RKO (cell line): ENCODE measurements at places on chromosomes 5 and 9.

DNA sequence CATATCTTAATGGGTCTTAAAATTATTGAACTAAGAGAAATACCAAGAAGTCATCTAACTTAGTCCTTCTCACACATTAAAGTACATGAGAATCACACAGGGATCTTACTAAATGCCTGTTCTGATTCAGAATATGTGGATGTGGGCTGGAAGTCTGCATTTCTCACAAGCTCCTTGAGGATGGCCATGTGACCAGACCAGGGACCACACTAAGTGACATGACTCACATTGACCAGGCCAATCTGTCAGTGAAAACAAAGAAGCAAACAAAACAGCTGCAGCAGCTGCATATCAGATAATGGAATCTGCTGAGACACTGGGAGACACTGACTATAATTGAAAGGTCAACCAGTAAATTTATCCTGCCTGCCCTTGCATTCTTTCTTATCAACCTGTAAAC lies 110.5 kb downstream of the ADAMTS12 start:
- peak; percentile 7 for DNase-seq

DNA sequence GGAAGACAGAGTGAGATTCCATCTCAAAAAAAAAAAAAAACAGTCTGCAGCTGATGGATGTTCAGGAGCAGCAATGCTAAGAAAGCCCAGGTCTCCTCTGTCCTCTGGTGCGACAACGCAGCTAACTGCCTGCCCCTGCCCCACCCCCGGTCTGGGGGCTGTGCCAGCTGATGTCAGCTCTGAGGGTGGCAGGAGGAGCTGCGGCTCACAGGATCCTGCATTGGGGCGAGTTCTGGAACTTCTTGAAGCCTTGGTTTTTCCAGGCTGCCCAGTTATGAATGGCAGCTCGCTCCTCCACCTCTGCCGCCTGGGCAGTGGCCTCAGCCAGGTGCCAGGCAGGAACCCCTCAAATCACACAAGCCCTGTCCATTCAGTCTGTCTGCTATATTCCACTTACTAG lies 113.5 kb downstream of the ROR2 start:
- DNase-seq: no peak

GRCh38 chr5:142320851-142321560 lies 3.8 kb downstream of the SPRY4 start:
- DNase-seq: peak; percentile 23

DNA sequence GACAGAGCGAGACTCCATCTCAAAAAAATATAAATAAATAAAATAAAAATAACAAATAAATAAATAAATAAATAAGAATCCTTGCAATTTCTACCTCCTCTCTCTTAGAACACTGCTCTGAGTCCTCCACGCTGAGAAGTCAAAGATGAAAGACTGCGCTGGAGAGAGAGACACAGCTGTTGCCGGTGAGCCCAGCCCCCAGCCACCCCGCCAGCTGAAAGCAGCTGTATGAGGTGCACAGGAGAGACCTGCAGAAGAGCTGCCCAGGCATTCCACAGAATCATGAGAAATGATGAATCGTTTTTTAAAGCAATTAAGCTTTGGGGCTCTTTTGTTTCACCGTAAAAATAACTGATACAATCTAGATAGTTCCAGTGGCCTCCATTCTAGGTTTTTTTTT lies 16.3 kb upstream of the STRBP start:
- DNase-seq: no peak

GRCh38 chr9:24218656-24219055 lies 327.0 kb downstream of the IZUMO3 start:
- no peak for DNase-seq

DNA sequence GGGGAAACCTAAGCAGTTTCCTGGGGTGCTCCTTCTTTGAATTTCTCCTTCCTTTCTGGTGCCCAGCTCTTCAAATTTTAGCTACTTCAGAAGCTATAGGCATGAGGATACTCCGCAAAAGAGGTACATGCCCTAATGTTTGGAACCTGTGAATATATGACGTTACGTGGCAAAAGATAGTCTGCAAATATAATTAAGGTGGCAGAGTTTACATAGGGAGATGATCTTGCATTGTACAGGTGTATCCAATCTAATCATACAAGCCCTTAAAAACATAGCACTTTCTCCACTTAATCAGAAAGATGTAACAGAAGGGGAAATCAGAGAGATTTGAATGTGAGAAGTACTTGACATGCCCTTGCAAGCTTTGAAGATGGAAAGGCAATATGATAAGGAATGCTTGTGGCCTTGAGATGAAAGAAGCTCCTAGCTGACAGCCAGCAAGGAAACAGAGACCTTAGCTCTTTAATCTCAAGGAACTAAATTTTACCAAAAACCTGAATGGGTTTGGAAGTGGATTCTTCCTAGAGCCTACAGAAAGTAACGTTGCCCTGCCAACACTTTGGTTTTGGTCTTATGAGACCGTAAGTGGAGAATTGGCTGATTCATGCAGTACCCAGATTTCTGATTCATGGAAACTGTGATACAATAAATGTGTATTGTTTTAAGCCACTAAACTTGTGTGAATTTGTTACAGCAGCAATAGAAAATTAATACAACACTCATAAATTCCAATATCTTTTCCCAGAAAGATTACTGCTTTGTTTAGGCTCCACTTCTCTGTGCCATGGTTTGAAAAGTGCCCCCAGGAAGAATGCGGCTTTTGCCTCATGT lies 268.4 kb downstream of the FAM170A start:
- peak; percentile 18 for DNase-seq

- DNase-seq: peak; percentile 6
These were observed 382.7 kb upstream of the MEF2C start for GRCh38 chr5:89265511-89266179.

DNA sequence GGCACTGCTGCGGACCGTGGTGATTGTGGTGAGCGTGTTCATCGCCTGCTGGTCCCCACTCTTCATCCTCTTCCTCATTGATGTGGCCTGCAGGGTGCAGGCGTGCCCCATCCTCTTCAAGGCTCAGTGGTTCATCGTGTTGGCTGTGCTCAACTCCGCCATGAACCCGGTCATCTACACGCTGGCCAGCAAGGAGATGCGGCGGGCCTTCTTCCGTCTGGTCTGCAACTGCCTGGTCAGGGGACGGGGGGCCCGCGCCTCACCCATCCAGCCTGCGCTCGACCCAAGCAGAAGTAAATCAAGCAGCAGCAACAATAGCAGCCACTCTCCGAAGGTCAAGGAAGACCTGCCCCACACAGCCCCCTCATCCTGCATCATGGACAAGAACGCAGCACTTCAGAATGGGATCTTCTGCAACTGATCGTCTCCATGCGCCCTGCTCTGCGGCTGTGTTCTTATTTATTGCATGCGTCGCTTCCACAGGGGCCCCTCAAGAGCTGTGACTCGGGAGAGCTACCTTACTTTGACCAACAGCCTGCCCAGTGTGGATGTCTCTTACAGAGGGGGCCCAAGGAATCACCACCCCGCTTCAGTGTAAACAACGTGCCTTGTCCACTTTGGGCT lies 10.8 kb downstream of the S1PR3 start:
- no peak for DNase-seq

- DNase-seq: peak; percentile 91
These were observed 1.3 kb downstream of the ZNF131 start for GRCh38 chr5:43121913-43122484.

- no peak for DNase-seq
These were observed 222.3 kb downstream of the YTHDC2 start for GRCh38 chr5:113735751-113736150.

DNA sequence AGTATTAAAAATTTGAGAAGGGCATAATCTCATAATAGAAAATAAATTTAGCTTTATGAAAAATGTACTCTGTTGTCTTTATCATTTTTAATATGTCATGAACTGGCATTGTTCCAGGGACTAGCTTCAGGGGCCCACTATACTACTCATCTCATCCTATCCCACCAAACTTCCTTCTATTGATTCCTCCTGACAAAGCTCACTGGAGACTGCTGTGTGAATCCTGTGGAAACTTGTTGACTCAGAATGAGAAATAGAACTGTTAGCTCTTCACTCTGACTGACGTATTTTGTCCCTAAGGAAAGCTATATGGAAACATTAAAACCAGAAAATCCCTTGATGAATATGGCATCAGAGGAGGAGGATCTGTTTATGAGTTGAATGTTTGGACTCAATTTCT lies 29.8 kb upstream of the BNIP1 start:
- DNase-seq: no peak
